ENCODE measurements at places on chromosomes 3 and 15. TPM values are rescaled to one million over a fixed set of nuclear protein-coding genes. Genes with fewer than 3 reads are reported as not detected.

The CTXN2 gene
- not detected for total RNA-seq

The SNX33 gene
- 23.9 TPM for total RNA-seq

DNA sequence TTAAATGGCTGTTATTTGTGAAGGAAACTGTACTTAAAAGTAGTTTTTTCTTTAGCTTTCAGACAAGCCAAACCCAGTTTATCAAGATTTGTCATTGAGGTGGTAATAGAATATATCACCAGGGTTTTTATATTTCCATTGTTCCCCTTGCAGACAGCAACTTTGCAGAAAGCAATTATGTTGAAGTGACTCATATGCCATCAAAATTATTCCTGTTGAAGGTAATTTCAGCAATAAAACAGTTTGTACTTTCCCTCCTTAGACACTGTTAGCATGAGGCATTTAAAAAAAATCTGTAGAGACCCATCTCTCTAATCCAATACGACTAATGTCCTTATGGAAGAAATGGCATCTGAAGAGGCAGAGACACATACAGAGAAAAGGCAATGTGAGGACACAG, 219.0 kb downstream of the NFKBIZ start:
- no peak for DNase-seq
- H3K4me3 ChIP-seq: no peak overlapping the region
- H3K4me1 ChIP-seq: no peaks in the 10 kb centered on the region
- no peaks in the 10 kb centered on the region for H3K27me3 ChIP-seq
- H3K27ac ChIP-seq: no peak overlapping the region

DNA sequence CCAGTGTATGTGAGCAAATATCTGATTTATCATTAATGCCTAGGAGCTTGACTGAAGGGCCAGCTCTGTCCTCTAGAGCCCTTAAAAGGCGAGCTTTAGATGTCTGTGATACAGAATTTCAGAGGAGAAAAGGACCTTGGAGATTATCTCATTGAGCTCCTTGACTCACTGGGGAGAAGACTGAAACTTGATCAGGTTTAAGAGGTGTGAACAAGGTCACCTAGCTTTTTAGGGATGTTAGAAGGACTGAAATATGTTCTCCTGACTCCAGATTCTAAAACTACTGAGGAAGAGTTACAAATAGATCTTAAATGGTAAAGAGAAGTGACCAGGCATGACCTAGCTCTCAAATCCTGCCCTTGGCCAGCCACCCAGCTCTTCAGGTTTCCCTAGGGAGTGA, 193.7 kb upstream of the BHLHE40 start:
- H3K4me1 ChIP-seq: no peaks in the 10 kb centered on the region
- no peak overlapping the region for H3K4me3 ChIP-seq
- DNase-seq: no peak
- no peaks in the 10 kb centered on the region for H3K36me3 ChIP-seq
- no peak overlapping the region for H3K27ac ChIP-seq

GRCh38 chr3:134464064-134464688, 21.6 kb downstream of the ANAPC13 start:
- H3K27me3 ChIP-seq: no peaks in the 10 kb centered on the region
- no peaks in the 10 kb centered on the region for H3K36me3 ChIP-seq
- peaks cover 18% of the 10 kb centered on the region for H3K4me1 ChIP-seq
- no peak overlapping the region for H3K27ac ChIP-seq

The PDZRN3 gene
- total RNA-seq: 127 TPM

The SV2B gene
- 1.3 TPM for total RNA-seq

- peaks cover under 1% of the 10 kb centered on the region for H3K4me1 ChIP-seq
- DNase-seq: no peak
- no peaks in the 10 kb centered on the region for H3K27me3 ChIP-seq
Measured at GRCh38 chr3:64016941-64017620, 6.2 kb downstream of the PSMD6 start.

- H3K4me1 ChIP-seq: no peaks in the 10 kb centered on the region
- no peak for DNase-seq
- H3K4me3 ChIP-seq: no peak overlapping the region
- H3K27ac ChIP-seq: no peak overlapping the region
Measured at GRCh38 chr3:4907643-4908432, 71.4 kb upstream of the BHLHE40 start.

Measured in ovary (tissue), 10 donors.